Activated T-helper 1 cell treated with anti-CD3 and anti-CD28 coated beads, Interleukin-2, amount 50 U/mL, for 16 hours (primary cell): ENCODE measurements at places on chromosomes 1 and 21.

DNA sequence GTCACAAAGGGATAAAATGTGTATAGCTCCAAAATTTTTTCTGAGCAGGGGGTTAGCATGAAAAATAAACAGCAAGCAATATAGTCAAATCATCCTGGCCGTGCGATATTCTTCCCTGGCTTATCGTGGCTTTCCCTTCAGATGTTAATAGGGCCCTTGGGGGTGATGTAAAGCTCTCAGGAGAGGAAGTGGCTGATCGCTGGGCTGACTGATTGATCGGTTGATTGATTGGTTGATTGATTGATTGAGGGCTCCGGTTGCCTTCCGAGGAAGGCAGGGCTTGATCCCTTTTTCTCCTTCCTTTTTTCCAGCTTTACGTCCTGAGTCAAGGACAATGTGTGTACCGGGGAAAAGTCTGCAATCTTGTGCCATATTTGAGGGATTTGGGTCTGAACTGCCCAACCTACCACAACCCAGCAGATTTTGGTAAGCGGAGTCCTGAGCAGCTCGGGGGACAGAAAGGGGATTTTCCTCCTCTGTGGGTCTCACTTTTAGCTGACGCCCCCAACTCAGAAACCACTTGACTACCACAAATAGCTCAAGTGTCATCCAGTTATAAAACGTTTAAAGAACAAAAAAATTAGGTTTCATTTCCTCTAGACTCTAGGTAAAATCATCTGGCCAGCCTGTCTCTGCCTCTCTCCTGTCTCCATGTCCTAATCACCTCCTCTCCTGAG, 29.5 kb downstream of the TFF3 start:
- no peak for DNase-seq

GRCh38 chr1:26094677-26095383, 16.8 kb upstream of the PDIK1L start:
- DNase-seq: no peak

GRCh38 chr1:65881067-65881594, 88.4 kb downstream of the PDE4B start:
- no peak for DNase-seq

DNA sequence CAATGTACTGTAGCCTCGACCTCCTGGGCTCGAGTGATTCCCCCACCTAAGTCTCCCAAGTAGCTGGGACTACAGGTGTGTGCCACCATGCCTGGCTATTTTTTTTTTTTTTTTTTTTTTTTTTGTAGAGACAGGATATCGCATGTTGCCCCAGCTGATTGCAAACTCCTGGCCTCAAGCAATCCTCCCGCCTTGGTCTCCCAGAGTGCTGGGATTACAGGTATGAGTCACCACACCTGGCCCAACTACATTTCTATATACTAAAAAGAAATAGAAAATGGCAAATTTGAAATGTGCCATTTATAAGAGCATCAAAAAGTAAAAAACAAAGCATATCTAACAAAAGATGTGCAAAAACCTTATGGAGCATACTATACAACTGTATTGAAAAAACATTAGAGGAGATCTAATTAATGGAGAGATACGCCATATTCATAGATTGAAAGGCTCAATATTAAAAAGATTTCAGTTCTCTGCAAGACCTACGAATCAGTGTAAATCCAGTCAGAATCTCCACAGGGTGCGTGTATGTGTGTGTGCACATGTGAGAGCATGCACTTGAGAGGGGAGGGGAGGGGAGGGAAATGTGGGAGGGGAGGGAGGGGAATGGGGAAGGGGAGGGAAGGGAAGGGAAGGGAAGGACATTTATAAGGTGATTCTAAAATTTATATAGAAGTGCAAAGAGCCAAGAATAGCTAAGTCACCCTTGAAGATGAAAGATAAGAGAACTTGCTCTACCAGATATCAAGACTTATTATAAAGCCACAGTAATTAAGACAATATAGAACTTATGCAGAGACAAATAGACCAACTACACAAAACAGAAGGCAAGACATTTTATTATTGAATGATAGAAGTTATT, 15.5 kb upstream of the PADI4 start:
- DNase-seq: no peak

- DNase-seq: no peak
These were observed 49.8 kb upstream of the KANK4 start for GRCh38 chr1:62368989-62369388.

DNA sequence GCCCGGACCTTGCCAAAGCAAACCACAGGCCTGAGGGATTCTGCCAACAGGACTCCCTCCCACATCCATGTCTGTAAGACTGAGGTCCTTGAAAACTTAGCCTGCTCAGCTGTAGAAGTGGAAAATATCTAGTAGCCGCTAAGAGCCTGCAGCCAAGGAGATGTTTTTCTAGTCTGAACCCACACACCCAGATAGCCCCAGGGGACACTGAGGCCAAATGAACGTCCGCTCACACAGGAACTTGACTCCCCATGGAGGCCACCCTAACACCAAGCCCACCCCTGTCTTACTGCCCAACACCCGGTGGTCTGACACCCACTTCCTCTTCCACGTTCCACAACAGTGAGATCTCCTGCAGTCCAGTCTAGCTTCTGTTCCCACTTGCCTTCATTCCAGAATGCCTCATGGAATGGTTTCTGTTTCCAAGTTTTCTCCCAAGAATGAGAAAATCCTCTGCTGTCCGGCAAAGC, 174.8 kb downstream of the PLPP3 start:
- DNase-seq: no peak

DNA sequence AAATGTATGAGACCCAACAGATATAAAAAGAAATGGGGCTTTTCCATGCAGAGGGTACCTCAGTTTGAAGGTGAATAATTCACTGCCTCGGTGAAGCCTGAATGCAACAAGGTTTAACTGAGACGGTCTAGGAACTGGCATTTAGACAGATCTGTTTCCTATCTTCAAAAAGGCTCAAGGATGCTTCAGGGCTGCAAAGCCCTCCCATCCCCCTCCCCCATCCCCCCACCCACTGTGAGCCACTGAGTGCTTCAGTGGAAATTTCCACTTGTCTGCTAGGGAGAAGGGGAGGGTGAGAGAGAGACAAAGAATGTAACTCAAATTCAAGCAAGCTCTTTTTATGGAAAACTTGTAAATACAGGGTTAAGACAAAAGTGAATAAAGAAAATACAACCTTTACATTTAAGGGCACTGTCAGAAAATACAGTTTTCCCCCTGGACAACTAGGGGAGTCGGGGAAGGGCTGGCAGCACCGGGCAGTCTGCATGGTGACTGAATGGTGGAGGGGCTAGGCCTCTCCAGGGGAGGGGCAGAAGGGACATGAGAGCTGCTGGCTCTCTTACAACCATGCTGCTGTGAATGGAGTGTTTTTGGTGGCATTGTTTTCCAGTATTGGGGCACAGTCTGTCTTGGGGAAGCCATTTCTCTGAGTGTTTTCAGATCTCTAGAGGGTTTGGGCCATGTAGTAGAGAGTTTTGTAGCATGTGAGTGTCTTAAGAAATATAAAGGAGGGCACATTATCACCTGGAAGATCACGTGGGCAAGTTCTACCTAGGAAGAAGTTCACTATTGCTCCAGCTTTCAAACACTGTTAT, 56.7 kb downstream of the MRPS6 start:
- DNase-seq: no peak

- DNase-seq: no peak
These were observed 379.2 kb upstream of the SPAG17 start for GRCh38 chr1:118563981-118564951.

DNA sequence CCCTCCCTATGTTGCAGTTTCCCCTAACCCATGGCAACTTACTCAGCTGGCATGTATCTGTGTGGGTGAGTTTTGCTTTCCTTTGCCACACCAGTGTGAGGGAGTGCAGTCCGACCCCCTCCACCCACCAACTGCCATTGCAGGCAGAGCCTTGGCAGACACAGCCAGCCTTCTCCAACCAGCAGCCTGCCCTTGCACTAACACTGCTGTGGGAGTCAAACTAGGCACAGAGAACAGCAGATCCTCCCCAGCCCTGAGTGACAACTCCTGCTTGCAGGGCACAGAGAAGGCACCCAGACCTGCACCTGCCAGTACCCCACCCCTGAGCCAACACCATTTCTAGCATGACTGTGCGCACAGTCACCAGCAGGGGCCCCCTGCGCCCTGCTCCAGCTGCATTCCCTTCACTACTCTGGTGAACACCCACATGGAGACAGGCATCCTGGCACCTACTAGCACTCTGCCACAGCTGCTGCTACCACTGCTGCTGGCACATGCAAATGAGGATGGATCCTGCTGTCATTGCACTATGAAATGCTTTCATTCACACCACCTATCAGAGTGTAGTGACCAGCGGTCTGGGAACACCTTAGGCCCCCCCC, 98.4 kb downstream of the MAGI3 start:
- no peak for DNase-seq

- no peak for DNase-seq
These were observed 36.3 kb downstream of the S100B start for GRCh38 chr21:46568562-46568961.
